ENCODE measurements at places on chromosomes 4 and X. TPM values are rescaled to one million over a fixed set of nuclear protein-coding genes. Genes with fewer than 3 reads are reported as not detected.

NLRP2B gene
- not detected for total RNA-seq

KCTD8 gene
- total RNA-seq: not detected

DNA sequence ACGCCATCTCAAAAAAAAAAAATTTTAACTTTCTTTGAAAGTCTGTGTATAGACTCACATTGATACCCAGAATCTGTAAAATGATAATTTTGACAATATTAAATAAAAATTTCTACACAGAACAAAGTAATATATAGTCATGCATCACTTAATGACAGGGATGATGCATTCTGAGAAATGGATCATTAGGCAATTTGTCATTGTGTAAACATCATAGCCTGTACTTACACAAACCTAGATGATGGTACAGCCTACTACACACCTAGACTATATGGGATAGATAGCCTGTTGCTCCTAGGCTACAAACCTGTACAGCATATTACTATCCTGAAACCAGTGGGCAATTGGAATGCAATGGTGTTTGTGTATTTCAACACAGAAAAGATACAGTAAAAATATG lies 107.7 kb downstream of the BLTP1 start:
- peaks cover 12% of the 10 kb centered on the region for H3K36me3 ChIP-seq
- H3K27me3 ChIP-seq: no peaks in the 10 kb centered on the region
- H3K27ac ChIP-seq: no peak overlapping the region
- DNase-seq: no peak

GRCh38 chrX:44400588-44400987 lies 57.1 kb upstream of the EFHC2 start:
- no peaks in the 10 kb centered on the region for H3K36me3 ChIP-seq
- no peaks in the 10 kb centered on the region for H3K27me3 ChIP-seq
- DNase-seq: peak; percentile 26
- no peak overlapping the region for H3K4me3 ChIP-seq
- peaks cover 4% of the 10 kb centered on the region for H3K4me1 ChIP-seq

- H3K4me1 ChIP-seq: no peaks in the 10 kb centered on the region
- no peak for DNase-seq
- no peak overlapping the region for H3K4me3 ChIP-seq
- peaks cover 43% of the 10 kb centered on the region for H3K36me3 ChIP-seq
- no peaks in the 10 kb centered on the region for H3K27me3 ChIP-seq
- no peak overlapping the region for H3K27ac ChIP-seq
These were observed 26.5 kb downstream of the BOD1L1 start for GRCh38 chr4:13601048-13601447.

UGT2A3 gene
- total RNA-seq: not detected

- H3K4me3 ChIP-seq: no peak overlapping the region
- no peak overlapping the region for H3K27ac ChIP-seq
- no peak for DNase-seq
- no peaks in the 10 kb centered on the region for H3K4me1 ChIP-seq
- H3K27me3 ChIP-seq: no peaks in the 10 kb centered on the region
- no peaks in the 10 kb centered on the region for H3K36me3 ChIP-seq
These were observed 436.2 kb downstream of the KCNIP4 start for GRCh38 chr4:21512353-21512752.

SPCS3 gene
- 165 TPM for total RNA-seq

- no peak overlapping the region for H3K27ac ChIP-seq
- H3K4me1 ChIP-seq: peaks cover 2% of the 10 kb centered on the region
- DNase-seq: no peak
- no peaks in the 10 kb centered on the region for H3K36me3 ChIP-seq
- no peak overlapping the region for H3K4me3 ChIP-seq
- H3K27me3 ChIP-seq: peaks cover 17% of the 10 kb centered on the region
These were observed 14.6 kb downstream of the GRXCR1 start for GRCh38 chr4:42906891-42907759.

DGKK gene
- total RNA-seq: not detected

ARMCX2 gene
- 15.6 TPM for total RNA-seq

PIR gene
- 1.9 TPM for total RNA-seq

INPP4B gene
- total RNA-seq: 46.3 TPM

SULT1E1 gene
- not detected for total RNA-seq

DNA sequence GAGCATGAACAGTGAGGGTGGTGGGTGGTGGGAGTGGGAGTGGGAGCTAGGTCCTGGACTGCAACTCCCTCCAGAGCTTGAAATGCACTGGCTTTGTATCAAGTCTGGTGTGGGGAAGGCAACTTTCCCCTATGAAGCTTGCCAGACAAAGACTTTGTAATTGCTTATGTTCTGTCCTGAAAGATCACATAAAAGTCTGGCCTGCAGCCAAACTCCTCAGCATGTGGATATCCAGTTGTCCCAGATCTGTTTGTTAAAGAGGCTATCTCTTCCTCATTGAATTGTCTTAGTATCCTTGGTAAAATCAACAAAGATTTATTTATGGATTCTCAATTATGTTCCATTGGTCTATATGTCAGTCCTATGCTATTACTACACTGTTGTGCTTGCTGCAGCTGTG lies 607.9 kb downstream of the GLUD2 start:
- H3K36me3 ChIP-seq: no peaks in the 10 kb centered on the region
- H3K27me3 ChIP-seq: no peaks in the 10 kb centered on the region
- no peaks in the 10 kb centered on the region for H3K4me1 ChIP-seq
- DNase-seq: no peak
- no peak overlapping the region for H3K4me3 ChIP-seq

GRCh38 chrX:139971394-139971749 lies 6.1 kb upstream of the CXorf66 start:
- no peaks in the 10 kb centered on the region for H3K36me3 ChIP-seq
- no peak for DNase-seq

Measured in activated naive CD8-positive, alpha-beta T cell treated with anti-CD3 and anti-CD28 coated beads for 36 hours (primary cell).